ENCODE measurements at places on chromosomes 12 and 14.

DNA sequence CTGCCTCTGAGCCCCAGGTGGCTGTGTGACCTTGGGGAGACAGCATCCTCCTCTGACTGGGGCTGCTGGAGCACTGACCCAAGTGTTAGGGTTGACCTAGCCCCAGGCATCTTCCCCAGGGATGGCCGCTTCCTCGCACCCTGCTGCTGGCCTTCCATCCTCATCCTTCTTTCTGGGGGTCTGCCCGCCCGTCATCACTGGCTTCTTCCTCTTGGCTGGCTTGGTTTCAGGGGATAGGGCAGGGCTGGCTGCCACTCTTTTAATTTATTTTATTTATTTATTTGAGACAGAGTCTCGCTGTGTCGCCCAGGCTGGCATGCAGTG is 3.5 kb downstream of the TEDC1 start:
- no peak for DNase-seq

DNA sequence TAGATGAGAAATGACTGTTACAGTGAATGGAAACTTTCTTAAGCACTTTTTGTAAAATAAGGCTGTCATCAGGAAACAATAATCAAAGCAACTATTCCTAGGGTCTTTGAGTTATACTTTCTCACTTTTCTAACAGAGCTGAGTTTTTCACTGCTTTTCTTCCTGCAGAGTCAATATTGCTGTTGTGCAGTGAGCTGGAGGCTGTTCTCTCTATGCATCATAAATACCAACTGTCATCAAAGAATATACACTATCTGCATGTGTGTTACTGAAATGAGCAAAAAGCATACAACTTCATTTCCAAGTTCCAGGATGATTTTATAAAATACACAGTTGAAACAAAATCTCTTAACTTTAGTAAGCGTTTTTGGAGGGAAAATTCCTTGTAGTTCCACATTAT is 110.4 kb upstream of the CPSF6 start:
- DNase-seq = no peak

GRCh38 chr12:125330645-125331341 is 265.6 kb downstream of the AACS start:
- DNase-seq = peak; percentile 16

DNA sequence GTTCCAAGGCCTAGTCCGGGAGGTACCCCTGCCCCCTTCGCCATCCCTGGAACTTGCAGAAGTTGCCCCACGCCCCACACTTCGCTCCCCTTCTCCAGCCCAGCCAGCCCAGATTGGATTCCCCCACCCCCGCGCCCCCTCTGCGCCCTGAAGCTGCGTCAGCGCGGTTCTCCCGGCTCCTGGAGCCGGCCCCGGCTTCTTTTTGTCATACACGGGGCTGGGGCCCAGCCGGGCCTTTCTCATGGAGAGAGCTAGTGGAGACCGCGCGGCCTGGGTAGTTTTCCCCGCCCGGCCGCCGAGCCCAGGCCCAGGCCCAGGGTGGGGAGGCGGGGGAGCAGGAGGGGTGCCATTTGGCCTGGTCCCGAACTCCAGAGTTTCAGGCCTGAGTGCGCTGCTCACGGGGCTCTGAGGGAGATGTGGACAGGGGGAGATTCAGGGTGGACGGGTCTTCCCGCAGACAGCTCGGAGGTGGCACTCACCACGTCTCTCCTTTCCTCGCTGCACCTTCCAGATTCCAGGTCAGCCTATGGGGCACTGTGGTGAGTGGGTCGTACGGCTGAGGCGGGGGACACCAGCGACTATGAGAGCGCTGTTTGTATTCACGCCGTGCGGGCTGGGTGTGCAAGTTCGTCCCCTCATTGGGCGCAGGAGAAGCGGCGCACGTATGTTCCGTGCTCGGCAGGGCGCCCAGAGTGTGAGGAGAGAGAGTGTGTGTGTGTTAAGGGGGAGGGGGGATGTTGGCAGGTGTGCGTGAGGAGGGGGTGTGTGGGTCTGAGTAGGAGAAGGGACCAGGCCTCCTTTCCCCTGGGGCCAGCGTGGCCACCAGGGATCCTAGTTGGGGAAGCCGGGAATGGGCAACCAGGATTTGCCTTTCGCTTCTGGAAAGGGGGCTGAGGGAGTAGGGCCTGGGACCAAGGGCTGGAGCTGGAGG is 785 bp upstream of the LHX5 start:
- no peak for DNase-seq

GRCh38 chr14:62743560-62743959 is 301.7 kb downstream of the KCNH5 start:
- no peak for DNase-seq

DNA sequence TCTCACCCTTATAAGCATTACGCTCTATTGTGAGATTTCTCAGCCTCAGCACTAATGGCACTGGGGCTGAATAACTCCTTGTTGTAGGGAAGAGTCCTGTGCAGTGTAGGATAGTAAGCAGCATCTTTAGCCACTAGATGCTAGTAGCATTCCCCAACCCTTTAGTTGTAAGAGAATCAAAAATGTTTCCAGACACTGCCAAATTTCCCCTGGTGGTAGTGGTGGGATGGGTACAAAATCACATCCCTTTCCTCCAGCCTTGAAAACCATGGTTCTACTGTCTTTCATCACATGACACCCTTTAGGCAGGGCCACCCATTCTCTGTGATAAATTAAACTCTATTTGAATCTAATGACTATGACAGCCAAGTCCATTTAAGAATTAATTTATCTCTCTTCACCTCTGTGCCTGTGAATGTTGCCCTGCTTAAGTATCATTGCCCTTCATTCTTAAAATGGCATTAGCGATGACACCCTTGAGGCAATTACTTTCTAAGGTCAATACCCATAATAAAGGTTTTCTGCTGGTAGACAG is 199.4 kb downstream of the ANO4 start:
- DNase-seq = no peak

DNA sequence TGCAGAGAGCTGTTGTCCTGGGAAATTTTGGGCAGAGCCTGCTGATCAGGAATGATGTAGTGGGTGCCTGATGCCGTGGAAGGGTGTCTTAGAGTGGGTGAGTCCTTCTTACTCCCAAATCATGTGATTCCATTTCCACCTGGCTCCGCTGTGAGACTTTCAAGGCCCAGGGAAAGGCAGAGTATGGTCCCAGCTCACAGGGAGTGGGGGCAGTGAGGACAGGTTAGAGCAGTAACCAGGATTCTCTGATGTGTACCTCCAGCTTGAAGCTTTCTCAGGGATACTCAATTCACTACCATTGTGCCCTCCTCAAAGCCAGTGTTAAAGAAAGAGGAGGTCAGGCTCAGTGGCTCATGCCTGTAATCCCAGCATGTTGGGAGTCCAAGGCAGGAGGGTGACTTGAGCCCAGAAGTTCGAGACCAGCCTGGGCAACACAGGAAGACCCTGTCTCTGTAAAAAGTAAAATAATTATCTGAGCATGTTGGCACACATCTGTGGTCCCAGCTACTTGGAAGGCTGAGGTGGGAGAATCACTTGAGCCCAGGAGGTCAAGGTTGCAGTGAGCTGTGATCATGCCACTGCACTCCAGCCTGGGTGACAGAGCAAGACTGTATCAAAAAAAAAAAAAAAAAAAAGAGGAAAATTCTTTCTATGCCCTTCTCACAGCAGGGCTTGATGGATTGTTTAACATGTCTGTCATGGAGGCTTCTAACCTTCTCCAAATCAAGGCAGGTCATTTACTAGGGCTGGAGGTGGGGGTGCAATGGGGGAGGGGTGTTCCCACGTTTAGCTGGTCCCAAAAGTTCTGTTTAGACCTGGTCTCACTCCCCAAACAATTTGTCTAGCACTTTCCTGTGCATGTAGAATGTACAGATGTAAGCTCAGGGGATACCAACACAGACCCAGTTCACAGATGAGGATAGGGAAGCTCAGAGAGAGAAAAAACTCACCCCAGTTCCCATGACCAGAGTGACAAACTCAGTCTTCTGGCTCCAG is 12.5 kb upstream of the IQSEC3 start:
- DNase-seq = no peak

DNA sequence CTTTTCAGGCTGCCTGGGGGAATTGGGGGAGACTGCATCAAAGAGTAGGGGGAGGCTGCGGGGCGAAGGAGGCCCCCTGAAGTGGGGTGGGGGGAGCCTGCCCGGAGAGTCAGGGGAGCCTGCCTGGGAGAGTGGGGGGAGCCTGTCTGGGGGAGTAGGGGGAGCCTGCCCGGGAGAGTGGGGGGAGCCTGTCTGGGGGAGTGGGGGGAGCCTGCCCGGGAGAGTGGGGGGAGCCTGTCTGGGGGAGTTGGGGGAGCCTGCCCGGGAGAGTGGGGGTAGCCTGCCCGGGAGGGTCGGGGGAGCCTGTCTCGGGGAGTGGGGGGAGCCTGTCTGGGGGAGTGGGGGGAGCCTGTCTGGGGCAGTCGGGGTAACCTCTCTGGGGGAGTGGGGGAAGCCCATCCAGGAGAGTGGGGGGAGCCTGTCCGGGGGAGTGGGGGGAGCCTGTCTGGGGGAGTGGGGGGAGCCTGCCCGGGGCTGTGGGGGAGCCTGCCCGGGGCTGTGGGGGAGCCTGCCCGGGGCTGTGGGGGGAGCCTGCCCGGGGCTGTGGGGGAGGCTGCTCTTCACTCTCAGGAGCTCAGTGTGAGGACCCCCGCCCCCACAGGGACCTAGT is 6.5 kb upstream of the DEGS2 start:
- no peak for DNase-seq

DNA sequence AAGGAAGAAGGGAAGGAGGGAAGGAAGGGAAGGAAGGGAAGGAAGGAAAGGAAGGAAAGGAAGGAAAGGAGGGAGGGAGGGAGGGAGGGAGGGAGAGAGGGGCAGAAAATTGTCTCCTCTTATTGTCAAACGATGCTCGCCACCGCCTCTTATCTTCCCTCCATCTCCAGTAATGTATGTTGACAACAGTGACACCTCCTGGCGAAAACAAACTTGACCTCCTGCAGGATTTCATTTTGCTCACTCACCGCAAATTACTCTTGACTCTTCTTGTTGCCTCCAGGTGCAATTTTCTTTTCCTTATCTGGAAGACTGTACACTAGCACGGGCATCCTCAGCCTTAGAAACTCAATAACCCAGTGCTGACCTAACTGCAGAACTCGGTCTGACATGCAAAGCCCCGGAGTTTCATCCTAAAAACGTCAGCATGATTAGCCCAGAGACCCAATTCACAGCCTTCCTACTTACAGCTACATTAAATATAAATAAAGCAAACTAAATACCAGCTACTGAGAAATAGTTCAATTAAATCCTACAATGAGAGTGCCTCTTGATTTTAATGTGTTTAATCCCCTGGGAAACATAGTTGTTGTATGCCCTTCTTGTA is 512.4 kb upstream of the TMPO start:
- DNase-seq = peak; percentile 10

DNA sequence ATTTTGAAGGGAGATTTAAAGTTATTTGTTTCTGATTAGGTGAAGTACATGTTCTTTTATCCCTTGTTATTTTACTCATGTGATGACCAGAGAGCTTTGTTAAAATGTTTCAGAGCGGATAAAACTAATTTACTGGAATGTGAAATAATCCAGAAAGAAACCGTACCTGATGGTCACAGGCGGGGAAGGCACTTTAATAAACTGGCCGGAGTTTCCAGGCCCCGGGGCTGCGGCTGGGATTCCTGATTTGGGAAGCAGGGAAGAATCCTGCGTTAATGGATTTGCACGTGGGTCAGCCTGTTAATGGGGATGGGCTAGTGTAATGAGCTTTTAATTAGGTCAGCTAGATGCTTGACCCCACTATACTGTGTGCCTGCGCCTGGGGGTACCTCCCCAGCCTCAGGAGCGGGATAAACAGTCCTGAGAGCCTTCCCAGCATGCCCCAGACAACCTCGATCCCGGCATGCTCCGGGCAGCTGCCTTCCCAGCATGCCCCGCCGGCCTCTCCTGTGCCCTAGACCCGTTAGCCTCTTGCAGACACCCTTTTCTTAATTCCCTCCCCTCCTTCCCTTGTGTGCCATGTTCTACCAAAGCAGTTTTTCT is 208.6 kb upstream of the CDKN3 start:
- no peak for DNase-seq

GRCh38 chr12:23099104-23099503 is 474.1 kb downstream of the ETNK1 start:
- DNase-seq = no peak

- no peak for DNase-seq
Measured at GRCh38 chr12:43578782-43579181, 26.8 kb upstream of the ADAMTS20 start.

DNA sequence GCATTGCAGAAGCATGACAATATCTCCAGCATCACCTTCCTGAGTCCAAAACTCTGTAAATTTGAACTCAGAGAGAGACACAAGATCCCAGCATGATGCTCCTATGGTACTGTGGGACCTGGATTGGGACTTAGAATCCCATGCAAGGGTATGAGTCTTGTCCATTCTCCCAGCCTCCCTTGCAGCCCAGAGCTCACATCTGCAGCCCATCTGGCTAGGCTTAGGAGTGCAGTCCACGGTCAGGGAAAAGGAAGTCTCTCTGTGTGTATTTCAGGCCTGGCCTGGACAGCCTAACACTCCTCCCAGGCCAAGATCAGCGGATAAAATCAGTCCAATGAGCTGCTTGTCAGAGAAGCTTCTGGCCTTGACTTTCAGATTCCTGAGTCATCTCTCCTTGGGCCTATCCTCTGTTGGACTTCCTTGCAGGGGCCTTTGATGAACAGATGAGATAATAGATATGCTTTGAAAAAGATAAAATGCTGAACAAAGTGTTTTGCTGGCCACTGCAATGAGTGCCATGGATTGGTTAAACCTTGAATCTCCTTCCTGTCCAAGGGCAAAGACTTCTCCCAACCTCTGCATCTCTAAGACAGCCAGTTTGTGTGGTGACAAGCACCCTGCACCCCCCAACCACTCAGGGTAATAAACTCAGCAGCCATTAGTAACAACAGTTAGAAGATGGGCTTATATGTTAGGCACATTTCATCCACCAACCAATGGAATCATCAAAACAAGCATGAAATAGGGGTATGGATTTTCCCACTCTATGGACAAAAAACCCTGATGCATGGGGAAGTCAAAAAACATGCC is 412.8 kb upstream of the TBX3 start:
- no peak for DNase-seq

GRCh38 chr14:75069121-75069810 is at the start of gene ZC2HC1C:
Gene ZC2HC1C (plus strand): TSS chr14:75069641. CDS start chr14:75070574, 933 bp downstream.
- DNase-seq = peak; percentile 53

- DNase-seq = no peak
Measured at GRCh38 chr12:48374164-48374563, 23.4 kb upstream of the ZNF641 start.

DNA sequence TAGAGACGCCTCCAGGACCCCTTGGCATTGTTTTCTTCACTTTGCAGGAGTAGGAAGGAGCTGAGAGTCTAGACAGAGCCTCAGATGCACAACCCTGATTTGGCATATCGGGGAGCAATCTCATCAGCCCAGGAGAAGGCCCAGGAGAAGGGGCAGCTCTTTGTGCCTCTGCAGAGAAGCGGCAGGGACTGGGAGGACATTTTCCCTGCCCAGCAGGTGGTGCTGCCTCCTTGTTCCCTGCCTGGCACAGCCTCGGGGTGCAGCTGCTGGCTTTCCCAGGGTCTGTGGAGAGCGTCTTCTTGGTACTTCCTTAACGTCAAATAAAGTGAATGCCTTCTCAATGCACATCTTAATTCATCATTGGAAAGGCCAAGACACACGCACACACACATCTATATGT is 419.5 kb downstream of the TMEM121 start:
- peak; percentile 5 for DNase-seq

- no peak for DNase-seq
Measured at GRCh38 chr14:83462759-83463158, 1929.1 kb upstream of the SEL1L start.

All from stimulated activated CD4-positive, alpha-beta T cell treated with anti-CD3 and anti-CD28 coated beads, TNF-alpha, amount 100 ng/mL, for 48 hours (primary cell).